Psoas muscle (tissue), 8 donors: ENCODE measurements at places on chromosomes 4 and X. TPM values are rescaled to one million over a fixed set of nuclear protein-coding genes. Genes with fewer than 3 reads are reported as not detected.

Gene COL4A5
- total RNA-seq, result 8.3 TPM

Gene GAB3
- total RNA-seq, result 1.4 TPM

DNA sequence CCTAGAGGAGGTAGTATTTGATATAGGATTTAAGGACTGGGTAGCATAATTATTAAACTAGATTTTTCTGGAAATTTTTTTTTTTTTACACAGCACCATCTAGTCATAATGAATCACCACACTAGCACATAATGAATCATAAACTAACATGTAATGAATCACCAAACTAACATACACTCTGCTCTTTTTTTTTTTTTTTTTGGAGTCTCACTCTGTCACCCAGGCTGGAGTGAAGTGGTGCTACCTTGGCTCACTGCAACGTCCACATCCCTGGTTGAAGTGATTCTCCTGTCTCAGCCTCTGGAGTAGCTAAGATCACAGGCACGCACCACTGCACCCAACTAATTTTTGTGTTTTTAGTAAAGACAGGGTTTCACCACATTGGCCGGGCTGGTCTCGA, 92.5 kb downstream of the FAM13A start:
- no peak for DNase-seq

Gene FRMD7
- 0.10 TPM for total RNA-seq

DNA sequence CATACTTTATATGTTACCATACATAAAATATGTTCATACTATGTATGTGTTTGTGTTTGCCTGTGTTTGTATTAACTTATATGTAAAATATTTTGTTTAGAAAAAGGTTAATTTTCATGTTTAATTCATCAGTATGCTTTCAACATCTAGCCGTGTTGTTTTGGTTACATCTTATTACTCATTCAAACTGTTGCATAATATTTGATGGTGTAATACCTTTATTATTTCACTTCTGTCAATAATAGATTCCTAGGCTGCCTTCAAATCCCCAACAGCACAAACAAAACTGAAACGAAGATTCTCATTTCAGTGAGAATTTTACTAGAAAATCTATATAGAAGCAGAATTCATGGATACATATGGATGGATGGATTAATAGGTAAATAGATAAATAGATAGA, 462.3 kb upstream of the ADGRL3 start:
- DNase-seq, result no peak

GRCh38 chrX:153884590-153884989, 1.4 kb downstream of the L1CAM start:
- DNase-seq, result peak; percentile 40

Gene SYNPO2
- 2,452 TPM for total RNA-seq

GRCh38 chr4:839675-840443, 13.9 kb upstream of the CPLX1 start:
- DNase-seq, result peak; percentile 4

DNA sequence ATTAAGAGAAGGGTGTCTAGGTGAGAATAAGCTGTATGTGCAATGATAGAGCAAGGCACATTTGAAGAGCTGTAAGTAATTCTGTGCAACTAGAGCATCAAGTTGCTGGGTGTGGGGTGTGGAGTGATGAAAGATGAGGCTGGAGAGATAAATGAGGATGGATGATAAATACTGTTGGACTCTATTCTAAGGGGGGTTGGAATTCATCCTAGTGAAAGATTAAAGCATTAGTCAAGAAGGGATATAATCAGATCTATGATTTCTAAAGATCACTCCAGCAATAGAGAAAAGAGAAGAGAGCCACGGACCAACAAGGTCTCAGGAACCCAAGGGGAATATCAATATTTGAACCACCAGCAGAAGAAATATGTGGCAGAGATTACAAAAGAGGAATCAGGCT, 415.0 kb upstream of the RPS6KA3 start:
- no peak for DNase-seq

DNA sequence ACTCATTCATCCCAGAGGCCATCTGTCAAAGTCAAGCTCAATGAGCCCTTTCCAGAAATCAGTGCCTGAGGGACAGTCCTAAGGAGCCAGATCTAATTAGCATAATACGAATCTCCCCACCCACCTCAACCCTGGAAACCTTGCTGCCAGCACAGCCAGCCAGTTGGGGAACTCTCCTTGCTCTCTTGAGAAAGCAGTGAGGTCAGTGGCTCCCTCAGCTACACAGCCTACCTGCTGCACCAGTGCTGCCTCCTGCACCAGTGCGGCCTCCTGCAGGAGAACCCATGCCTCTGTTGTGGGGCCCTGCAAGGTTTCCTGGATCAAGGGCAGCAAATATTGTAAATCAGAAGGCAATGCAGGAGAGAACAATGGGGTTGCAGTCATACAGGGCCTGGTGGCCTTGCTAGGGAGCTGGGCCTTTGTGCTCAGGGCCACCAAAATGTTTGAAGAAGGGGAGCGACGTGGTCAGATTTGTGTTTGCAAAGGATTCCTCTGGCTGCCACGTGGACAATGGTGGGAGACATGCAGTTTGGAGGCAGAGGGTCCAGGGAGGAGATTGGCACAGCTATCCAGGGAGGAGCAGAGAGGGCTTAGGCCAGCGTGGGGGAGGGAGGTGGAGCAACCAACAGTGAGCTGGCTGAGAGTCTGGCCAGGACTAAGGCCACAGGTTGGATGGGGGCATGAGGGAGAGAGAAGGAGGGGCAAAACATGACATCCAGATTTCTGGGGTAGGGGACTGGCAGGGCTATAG, 124.3 kb upstream of the MAMLD1 start:
- no peak for DNase-seq

DNA sequence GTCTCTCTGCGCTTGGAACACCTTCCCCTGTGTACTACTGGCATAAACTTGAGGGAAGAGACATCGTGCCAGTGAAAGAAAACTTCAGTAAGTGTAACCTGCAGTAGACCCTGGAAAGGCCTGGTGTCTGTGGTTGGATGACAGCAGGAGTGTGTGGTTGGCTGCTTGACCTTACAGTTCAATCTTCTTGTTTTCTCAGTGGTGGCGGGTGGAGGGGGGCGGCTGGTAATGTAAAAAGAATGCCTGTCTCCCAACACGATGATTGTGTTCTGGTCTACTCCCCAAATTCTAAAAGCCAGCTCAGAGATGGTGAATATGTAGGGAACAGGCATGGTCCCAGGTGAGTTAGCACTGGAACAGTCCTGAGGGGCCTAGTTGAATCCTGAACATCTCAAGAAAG, 18.6 kb downstream of the PSMD10 start:
- no peak for DNase-seq

GRCh38 chr4:1567519-1567807, 116.7 kb downstream of the FAM53A start:
- DNase-seq, result peak; percentile 35

- no peak for DNase-seq
These were observed 30.2 kb upstream of the PLCXD1 start for GRCh38 chrX:250965-251364.

- DNase-seq, result no peak
These were observed 156.4 kb upstream of the PCDH10 start for GRCh38 chr4:132992686-132993085.

Gene ZNF630
- total RNA-seq, result 0.87 TPM

- DNase-seq, result peak; percentile 10
These were observed 13.2 kb downstream of the HTRA3 start for GRCh38 chr4:8282742-8283141.

- no peak for DNase-seq
These were observed 779.0 kb upstream of the SLIT2 start for GRCh38 chr4:19472666-19473065.

GRCh38 chr4:88275516-88275915, 8.8 kb downstream of the PPM1K start:
- DNase-seq, result no peak

DNA sequence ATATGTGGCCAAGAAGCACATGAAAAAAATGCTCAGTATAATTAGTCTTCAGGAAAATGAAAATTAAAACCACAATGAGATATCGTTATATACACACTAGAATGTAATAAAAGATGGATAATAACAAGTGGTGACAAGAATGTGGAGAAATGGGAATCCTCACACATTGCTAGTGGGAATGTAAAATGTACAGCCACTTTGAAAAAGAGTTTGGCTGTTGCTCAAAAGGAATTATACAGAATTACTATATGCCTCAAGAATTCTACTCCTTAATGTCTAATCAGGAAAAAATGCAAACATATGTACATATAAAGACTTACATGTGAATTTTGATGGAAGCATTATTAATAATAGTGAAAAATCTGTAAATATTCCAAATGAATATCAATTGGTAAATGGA, 102.2 kb downstream of the SPCS3 start:
- DNase-seq, result no peak

DNA sequence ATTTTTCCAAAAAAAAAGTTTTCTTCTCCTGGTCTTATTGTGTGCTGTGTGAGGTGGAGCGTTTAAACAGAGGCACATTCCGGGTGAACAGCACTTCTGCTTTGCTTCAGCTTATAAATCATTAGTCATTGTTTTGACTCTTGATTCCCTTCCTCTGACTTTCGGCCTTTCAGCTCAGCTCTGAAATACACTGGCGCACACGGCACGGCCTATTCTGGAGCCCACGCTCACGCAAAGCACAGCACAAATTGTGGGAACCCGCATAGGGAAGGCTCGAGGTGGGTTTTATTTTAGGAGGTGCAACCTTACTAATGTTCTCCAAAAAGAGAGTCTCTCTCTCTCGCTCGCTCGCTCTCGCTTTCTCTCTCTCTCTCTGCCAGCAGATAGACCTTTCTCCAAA, 4.0 kb downstream of the POU3F4 start:
- DNase-seq, result no peak

Gene SCD5
- 1.6 TPM for total RNA-seq

Gene TEX13D
- not detected for total RNA-seq

- DNase-seq, result no peak
These were observed 18.8 kb upstream of the COL25A1 start for GRCh38 chr4:109321232-109321631.

GRCh38 chr4:24910499-24910898, 2.3 kb downstream of the CCDC149 start:
- no peak for DNase-seq

DNA sequence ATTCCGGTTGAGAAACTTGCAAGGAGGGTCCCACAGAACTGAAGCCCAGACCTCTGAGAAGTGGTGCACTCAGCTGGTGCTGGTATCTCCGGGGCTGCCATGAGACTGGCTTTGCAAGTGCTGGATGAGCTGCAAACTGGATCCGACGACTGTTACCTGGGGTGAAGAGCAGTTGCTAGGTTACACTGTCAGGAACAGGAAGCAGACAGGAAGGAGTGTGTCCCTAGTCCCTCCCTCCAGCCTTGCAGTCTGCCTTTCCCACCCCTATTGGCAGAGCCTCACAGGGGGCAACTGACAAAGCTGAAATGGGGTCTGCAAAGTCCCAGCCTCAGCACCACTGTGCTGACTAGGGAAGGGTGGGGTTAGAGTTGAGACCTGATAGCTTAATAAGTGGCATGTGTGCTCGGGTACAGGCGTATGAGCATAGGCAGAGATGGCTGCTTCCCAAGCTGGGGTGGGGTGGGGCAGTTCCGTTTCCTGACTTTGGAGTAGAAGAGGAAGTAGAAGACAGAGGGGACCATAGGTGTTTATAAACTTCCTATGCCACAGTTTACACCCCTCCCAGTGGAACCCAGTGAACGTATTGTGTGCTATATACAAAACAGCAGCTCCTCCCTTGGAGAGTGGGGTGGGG, 18.0 kb downstream of the PPEF1 start:
- DNase-seq, result no peak

Gene RNF212
- 0.46 TPM for total RNA-seq

DNA sequence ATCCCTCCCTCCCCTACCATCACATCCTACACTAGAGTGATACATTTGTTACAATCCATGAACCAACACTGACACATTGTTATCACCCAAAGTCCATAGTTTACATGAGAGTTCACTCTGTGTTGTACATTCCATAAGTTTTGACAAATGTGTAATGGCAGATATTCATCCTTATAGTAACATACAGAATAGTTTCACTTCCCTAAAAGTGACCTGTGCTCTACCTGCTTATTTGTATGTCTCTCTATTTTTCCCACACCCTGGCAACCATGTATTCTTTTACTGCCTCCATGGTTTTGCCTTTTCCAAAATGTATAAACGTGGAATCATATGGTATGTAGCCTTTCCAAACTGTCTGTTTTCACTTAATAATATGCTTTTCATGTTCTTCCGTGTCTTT, 42.2 kb upstream of the HPGD start:
- no peak for DNase-seq

Gene MAGEA1
- not detected for total RNA-seq

DNA sequence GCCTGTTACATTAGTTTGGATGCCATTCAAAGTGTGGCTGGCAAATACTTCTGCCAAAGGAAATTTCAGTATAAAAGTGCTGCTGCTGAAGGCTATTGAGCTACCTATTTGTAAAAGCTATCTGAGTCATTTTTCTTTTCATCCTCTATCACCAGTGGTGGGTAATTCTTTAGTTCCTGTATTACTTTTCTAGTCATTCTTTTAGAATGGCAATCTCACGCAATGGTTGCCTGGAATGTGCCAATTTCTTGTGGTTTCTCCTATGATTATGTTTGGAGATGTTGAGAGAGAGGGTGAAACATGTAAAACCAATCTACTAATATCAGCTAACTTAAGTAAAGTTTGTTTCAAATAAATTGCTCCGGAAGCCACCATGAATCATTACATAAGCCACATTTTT, 685.0 kb downstream of the RAPGEF2 start:
- DNase-seq, result no peak

DNA sequence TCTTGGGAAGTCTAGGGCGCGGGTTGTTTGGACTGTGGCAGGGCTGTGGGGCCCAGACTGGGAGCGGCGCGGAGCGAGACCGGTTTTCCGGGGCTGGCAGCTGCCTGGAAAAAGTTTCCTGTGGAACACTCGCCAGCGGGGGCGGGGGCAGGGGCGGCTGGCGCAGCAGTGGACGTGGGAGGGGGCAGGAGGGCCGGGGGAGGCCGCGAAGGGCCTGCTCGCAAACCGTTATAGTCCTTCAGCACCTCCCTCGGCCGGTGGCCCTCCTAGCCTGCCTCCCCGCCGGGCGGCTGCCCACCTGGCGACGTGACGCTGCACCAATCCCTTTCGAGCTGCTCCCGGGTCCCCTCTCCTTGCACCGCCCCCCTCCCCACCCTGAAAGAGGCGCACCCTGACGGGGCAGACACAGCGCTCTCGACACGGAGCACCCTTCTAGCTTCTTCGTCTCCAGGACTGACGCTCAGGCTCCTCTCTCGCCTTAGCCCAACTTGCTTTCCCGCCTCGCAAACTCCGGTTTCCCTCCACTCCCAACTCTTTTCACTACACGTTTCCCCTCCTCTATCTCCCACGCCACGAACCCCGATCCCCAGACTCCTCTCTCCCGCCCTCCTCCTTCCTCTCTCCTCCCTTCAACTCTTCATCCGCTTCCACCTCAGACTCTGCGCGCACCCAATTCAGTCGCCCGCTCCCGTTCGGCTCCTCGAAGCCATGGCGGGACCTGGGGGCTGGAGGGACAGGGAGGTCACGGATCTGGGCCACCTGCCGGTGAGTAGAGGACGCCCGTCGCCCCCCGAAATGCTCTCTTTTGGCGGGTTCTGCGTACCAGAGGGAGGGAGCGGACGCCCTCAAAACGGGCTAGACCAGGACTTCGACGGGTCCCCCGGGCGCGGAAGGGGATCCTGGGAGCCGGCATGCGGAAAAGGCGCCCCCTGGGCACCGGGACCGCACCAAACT, at the start of gene NRK:
TSS of gene NRK (plus strand) at position 402 of the 954 bp plus-strand sequence. CDS start at position 709, 307 bp downstream.
- DNase-seq, result peak; percentile 51

Gene SPANXA2
- not detected for total RNA-seq

Gene CYSLTR1
- total RNA-seq, result 0.48 TPM
